ENCODE measurements at places on chromosomes 11 and 22. TPM values are rescaled to one million over a fixed set of nuclear protein-coding genes. Genes with fewer than 3 reads are reported as not detected.

CDON gene
- 25.2 TPM for total RNA-seq

SEPTIN3 gene
- 0.36 TPM for total RNA-seq

MS4A14 gene
- not detected for total RNA-seq

IGF2 gene
- total RNA-seq = 2.1 TPM

TMEM191C gene
- 0.92 TPM for total RNA-seq

DNA sequence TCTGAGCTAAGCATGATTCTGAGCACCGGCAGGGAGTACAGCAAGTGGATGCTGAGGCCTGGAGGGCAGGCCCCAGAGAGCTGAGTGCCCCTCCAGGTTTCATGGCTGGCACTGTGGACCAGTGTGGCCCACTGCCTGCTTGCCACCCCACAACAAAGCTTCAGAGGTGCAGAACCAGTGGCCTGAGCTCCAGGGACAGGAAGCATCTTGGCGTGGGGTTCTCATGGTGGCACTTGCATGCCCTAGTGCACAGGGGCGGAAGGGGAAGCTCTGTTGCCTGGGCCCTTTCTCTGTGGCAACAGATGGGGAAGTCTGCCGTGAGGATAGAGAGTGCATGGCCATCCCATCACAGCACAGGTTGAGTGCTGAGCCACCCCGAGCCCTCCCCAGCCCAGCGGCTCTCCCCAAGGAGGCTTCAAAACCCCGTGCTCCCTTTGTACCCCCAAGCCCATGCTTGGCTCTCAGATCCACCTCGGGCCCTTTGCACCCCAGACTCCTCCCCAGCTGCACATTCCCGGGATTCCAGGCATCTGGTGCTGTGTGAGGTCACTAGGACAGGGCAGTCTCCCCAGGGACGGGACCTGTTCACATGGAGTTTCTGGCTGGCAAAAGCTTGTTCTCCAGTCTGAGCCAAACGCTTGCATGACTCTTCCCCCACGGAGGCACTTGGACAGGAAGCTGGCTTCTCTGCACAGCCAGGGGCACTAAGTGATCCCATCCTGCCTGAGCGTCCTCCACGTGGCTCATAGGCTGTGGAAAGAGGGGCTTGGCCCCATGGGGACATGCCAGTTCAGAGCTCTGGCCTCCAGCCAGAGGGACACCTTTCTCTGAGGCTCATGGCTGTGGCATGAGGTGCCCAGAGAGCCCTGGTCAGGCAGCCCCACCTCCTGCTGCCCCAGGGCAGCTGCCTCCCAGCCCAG lies 4.2 kb downstream of the SLC25A1 start:
- DNase-seq = no peak

DNA sequence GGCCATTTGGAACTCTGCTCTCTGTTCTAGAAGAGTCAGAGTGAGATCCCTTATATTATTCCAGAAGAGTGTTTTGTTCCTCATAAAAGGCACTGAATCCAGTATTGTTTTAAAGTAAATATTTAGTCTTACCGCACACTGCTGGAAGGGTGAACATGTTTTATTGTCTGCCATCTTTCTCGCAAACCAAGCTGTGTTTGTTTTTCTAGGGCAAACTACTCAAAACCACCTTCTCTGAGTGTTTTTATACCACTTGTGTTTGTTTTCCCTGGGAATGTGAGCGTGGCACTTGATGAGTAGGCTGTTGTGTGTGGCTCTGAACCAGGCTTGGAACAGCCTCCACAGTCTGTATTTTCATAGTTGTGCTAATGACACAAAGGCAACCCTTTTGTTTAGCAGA lies 89.8 kb downstream of the DBX1 start:
- DNase-seq = no peak

DNA sequence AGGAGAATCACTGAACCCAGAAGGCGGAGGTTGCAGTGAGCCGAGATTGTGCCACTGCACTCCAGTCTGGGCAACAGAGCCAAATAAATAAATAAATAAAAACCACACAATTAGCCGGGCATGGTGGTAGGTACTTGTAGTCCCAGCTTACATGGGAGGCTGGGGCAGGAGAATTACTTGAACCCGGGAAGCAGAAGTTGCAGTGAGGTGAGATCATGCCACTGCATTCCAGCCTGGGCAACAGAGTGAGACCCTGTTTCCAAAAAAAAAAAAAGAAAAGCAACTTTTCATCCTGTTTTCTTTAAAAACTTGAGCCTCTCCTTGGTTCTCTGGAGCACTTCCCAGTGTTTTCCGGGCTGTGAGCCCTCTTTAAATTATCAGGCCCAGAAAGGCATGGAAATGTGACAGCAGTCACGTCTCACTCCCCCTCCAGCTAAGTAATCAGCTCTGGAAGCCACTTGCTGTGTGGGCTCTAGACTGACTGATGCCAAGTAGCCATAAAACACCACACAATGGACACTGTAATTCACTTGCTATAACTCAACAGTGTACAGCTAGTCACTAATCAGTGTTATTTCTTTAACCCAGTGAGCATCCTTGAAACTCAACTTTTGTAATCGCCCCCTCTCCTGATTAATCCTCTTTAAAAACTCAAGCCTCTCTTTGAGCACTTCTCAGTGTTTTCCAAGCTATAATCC lies 13.0 kb upstream of the MCHR1 start:
- DNase-seq = no peak

GRCh38 chr11:63567044-63567840 lies 4.1 kb upstream of the PLAAT2 start:
- DNase-seq = no peak

DNA sequence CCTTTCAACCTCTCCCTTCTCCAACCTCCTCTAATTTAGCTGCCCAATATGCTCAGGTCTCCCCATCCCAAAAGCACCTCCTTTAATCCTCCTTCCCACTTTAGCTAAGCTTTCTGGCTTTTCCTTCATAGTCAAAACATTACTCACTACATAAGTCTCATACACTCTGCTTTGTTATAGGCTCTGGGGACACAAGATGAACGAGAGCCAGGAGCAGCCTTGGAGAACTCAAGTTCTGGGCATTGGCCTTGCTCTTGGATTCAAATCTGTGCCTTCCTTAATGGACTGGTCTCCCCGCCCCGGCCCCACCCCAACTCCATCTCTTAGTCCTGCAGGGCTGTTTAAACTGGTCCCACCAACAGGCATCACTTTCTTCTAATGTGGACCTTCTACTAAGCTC lies 11.4 kb upstream of the HPX start:
- DNase-seq = no peak

GRCh38 chr11:70297341-70297740 lies 26.9 kb downstream of the PPFIA1 start:
- no peak for DNase-seq

DNA sequence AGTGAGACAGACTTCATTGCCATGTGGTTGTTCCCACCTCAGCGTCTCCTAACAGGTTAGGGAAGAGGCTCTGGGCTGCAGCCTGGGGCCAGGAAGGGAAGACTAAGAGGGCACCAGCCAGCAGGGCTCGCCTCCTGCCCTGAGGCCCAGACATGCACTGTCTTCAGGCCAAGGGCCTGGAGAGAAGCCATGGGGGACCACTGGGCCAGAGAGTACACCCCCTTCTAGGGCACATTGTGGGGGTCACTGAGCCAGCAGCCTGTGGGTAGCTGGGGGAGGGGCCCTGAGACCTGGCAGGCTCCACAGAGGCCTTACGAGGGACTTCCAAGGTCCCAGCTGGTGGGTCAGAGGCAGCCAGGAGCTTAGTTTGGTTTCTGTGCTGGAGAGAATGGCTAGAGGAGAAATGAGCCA lies 25.0 kb upstream of the MYRF start:
- DNase-seq = no peak

DNA sequence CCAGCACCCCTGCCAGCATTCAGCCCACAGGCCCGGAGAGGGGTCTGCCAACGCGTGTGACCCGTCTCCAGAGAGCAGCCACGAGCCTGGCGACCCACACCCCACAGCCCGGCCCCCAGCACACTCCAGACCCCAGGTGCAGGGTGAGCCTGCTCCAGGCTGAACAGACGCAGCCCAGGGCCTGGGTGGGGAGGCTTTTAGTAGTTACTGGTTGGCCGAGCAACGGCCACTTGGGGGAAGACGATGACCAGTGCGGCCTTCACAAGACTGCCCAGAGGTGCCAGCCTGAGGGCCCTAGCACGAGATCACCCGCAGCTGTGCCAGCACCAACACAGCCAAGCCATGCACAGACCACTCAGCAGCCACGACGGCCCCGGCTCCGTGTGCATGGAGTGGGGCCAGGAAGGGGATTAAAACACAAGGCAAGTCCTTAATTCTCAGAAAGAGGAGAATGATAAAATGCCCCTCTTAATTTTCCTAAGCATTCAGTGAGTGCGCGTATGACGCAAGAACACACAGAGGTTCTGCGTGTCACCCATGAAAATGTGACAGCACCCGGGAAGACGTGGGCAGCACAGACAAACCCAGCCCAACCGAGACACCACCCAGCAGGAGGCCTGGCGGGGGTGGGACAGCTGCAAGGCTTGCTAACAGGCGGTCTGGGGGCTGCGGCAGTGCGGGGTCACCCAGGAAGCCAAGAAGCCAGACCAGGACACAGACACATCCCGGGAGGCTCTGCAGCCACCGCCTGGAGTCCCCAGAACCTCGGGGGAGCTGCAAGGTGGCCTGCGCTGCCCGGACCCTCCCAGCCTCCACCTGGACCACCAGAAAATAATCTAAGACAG lies 47.6 kb downstream of the BRD1 start:
- DNase-seq = no peak

DNA sequence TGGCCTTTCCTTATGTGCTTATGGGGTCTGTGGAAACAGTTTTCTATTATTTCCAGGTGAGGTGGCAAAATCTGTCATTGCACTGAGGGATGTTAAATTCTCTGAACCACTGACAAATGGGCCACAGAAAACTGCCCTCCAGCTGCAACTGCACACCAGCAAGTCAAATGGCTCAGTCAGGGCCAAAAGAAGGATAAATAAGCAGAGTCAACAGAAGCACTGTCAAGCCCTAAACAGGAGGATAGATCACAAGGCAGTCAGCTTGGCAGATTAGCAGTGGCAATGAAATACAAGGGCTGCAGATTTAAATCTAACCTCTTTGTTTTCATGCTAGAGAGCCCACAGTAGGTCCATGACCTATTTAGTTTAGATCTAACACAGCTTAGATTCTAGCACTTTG lies 435.6 kb downstream of the ETS1 start:
- DNase-seq = no peak

DNA sequence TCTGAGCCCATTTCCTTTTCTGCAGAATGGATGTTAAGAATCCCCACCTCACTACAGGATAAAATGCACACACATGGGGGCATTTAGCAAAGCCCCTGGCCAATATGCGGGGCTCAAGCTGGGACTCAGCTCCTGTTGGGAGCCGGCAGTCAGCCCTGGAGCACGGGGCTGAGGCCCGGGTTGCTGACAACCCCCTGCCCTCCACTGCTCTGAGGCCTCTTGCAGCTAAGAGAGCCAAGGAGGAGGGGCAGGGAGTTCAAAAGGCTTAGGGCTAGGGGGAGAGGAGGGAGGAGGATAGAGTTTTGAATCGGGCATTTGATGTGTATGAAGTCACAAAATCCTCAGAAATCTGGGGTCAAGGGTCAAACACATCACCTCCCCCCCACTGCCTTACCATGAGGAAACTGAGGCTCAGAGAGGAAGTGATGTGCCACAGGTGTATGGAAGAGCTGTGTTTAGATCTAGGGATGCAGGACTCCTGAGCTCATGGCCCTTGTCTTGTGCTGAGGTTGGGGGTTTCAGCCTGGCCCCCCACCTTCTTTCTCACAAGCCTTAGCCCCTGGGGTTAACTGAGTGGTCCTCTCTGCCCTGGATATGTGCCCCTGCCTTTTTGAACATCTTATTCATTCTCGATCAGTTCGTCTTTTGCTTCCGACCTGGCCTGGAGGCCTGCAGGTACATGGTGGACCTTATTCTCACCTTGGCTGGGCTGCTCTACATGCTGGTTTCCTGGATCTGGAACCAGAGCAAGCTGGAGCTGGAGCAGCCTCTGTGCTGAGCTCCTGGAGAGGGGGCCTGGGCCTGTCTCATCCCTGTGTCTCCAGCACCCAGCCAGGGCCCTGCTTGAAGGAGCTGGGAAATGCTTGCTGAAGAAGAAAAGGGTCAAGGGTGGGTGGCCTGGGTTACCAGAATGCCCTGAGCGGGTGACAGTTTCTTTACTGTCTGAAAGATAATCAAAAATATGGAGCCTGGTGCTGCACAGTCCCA lies 80.3 kb downstream of the LRRC32 start:
- no peak for DNase-seq

DNA sequence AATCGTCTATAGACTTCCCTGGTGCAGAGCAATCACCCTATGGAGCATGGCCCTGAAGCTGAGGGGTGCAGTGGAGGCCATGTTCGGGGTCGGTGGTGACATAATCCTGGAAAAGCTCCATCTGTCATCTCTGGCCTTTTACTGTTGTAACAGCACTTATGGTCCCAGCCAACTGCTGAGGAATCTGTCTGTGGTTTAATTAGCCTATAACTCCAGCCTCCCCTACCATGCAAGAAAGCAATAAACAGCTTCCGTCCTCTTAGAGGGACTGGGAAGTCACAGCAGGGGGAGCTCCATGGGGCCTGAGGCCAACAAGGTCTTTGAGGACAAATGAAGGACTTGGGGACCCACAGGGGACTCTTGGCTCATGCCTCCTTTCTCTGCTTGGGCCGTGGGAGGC lies 159.1 kb upstream of the NECTIN1 start:
- DNase-seq = no peak

DNA sequence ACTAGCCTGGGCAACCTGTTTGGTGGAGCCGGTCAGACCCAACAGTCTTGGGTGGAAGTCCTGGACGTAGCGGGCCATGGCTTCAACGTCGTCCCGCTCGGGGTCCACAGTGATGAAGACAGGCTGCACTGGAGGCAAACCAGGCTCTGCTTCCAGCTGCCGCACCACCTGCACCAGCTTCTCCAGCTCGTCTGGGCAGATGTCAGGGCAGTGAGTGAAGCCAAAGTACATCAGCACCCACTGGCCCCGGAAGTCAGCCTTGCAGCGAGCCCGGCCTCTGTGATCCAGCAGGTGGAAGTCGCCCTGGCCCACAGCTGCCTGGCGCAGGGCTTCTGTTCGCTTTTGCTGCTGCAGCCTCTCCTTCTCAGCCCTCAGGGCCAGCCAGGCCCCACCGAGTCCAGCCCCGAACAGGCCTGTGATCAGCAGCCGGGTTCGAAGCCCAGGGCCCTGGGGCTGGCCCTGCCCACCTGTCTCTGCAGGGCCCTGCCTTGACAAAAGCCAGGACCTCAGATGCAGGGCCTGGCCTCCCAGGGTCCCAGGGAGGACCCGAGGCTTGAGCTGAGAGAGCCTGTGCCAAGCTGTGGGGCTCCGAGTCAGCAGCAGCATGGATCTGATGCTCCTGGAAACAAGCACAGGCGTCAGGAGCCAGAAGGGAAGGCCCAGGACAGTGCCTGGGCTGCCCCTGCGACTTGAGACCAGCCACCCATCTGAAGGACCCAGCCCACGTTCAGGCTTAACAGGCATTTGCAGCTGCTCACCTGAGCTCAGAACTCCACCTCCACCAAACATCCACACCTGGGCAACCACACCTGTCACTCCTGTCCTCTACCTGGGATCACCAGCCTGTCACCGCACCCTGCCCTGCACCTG lies 1.4 kb downstream of the SCO2 start:
- no peak for DNase-seq

All from endothelial cell (in vitro differentiated cells).